ENCODE measurements at places on chromosomes 12 and 14.

- peak; percentile 35 for DNase-seq
Observed at GRCh38 chr14:48323665-48324064, 648.3 kb upstream of the MDGA2 start.

GRCh38 chr14:87522575-87522974 lies 470.4 kb downstream of the GALC start:
- no peak for DNase-seq

DNA sequence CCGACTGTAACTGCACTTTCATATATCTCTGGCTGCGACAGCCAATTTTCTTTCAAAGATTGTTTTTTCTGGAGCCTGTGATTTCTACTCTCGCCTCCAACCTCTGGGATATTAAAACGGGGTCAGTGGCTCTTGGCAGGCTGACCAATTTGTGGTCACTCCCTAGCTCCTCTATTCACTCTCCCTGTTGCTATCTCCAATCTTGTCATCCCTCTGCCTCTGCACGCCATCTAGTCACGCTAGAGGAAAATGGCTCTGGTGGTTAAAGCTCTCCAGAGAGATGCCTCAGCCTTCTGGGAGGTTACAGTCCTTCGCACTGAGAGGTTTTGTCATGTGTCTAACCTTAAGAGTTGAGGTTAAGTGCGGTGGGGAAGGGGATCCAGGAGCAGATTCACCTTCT lies 59.8 kb upstream of the CISTR start:
- no peak for DNase-seq

DNA sequence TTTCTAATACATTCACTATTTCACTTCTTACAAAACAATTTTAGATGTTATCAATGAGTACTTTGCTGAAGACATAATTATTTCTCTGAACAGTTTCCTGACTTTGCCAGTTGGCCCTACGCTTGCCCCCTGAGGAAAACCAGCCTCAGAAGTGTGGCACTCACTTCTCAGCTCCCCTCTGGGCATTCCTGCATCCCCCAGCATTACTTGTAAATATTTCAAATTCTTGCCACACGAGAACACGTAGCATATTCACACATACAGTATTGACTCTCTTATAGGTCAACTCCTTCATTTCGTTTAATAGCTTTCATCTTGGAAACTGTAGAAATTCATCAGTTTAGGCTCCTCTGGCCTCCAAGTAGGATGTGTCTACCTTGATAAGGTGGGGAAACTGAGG lies 65.2 kb downstream of the OTX2 start:
- no peak for DNase-seq

GRCh38 chr12:8145754-8146441 lies 10.9 kb upstream of the ZNF705A start:
- peak; percentile 76 for DNase-seq

DNA sequence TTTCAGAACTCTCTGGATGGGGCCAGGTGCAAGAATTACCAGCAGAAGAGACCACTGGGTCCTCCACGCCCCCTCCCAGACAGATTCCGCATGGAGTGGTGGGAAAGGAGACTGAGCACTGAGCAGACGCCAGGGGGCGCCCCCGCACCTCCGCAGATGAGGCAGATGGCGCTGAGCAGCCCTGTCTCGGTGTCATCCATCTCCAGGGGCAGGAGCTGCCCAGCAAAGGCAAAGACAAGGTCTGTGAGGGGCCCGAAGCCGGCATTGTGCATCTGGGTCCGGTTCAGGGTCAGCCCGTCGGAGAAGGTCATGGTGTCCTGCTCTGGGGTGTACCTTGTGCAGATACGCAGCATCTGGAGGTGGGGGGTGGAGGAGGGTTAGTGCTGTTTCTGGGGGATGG lies 6.3 kb upstream of the ITGB7 start:
- DNase-seq, result peak; percentile 62

DNA sequence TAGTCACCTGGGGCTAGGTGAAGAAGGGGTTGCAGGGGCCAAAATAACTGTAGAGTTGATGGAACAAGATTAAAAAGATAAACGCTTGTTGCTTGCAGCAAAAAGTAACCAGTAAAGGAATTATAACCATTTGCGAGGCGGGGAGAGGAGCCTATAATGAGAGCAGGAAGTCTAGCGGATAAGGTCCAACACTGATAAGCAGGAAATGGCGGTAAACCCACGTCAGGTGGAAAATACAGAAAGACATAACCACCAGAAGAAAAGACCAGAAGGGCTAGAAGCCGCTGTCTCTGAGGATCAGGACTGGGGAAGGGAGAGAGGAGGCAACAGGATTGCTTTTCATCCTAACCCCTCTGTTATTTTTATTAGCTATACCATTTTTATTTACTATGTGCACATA lies 303.3 kb downstream of the DPF3 start:
- no peak for DNase-seq

DNA sequence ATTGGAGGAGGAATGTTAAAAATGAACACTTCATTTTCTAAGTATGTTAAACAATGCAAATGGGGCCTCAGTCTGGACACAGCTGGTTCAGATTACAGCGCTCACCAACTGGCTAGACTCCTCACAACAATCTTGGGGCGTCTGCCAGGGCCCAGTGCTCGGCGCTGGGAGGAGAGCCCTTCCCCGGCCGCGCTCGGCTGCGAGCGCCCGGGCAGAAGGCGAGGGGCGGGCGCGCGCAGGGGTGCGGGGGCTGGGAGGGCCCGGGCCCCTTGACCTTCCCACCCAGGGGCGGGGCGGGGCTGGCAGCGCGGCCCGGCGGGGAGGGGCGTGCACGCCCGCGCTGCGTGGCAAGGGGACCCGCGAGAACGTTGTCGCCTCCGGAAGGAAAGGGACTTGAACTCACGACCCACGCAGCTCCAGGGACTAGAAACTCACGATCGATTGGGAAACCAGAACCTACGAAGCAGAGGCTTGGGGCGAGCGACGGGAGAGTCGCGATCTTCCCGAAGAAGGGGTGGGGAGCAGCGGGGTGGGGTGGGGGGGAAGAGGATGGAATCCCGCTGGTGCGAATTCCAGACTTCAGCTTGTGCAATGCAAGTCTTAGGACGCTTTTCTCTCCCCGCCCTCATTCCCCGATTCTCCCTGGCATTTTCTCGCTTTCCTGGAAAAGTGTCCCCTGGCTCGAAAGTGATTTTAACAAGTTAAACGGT lies at the start of gene FBLN5:
TSS of gene FBLN5 (minus strand) at position 220 of the 710 bp plus-strand sequence. CDS start 465 bp downstream, outside the sequence.
- peak; percentile 34 for DNase-seq

DNA sequence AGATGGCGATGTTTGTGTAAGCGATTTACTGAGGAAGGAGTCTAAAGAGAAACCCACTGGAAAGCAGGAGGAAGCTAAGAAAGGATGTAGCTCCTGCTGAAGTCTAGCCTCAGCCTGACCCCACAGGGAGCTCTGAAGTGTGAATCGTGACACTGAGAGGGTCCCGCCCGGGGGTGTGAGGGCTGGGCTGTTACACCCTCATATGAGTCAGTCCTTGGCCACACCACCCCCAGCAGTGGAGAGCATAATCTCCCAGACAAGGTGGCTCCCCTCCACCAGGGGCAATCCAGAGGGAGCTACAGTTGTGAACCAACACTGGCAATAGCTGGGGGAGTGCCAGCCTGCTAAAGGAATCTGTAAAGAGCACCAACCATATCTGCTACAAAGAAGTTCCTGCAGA lies 31.5 kb downstream of the SVOP start:
- no peak for DNase-seq

GRCh38 chr12:86565038-86565437 lies 308.8 kb upstream of the MGAT4C start:
- no peak for DNase-seq

DNA sequence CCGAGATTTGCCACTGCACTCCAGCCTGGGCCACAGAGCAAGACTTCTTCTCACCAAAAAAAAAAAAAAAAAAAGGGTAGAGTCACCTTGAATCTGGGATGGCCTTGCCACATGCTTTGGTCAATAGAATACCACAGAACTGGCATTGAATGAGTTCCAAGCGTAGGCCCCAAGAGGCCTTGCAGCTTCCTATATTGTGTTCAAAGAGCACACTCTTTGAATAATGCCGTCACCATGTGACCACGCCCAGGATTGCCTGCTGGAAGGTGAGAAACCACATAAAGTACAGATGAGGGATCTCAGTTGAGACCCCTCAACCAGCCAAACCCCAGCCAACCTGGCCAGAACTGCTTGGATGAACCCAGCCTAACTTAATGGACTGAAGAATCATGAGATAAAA lies 239.2 kb upstream of the AMIGO2 start:
- no peak for DNase-seq

- DNase-seq, result no peak
Observed at GRCh38 chr14:97943619-97944018, 1146.4 kb downstream of the VRK1 start.

- no peak for DNase-seq
Observed at GRCh38 chr14:58777541-58777979, 139.8 kb downstream of the DACT1 start.

- DNase-seq, result no peak
Observed at GRCh38 chr14:90796329-90796728, 19.9 kb downstream of the TTC7B start.

- peak; percentile 36 for DNase-seq
Observed at GRCh38 chr12:52454411-52455201, 2.7 kb upstream of the KRT6B start.

GRCh38 chr12:118986050-118986449 lies 4.7 kb downstream of the SRRM4 start:
- no peak for DNase-seq

- peak; percentile 1 for DNase-seq
Observed at GRCh38 chr14:105888784-105889665, 362.6 kb downstream of the TMEM121 start.

DNA sequence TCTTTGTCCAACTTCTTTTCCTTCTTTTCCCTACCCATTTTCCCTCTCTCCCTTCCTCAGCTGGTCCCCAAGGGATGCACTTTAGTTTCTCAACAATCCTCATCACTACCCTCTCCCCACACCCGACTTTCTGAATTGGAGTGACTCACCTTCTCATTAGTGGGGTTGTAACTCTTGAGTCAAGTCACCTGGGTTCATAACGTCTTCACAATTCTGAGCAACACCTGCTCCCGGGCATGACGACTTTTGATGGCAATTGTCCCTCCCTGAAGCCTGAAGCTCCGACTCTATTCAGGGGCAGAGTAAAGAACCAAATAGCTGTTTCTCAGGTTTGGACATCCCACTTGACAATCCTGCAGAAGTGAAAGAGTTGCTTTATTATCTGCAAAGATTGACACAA lies 82.7 kb upstream of the OTX2 start:
- no peak for DNase-seq

GRCh38 chr12:129848876-129849275 lies 54.9 kb downstream of the TMEM132D start:
- no peak for DNase-seq

GRCh38 chr12:109989380-109989779 lies 6.8 kb downstream of the GIT2 start:
- DNase-seq, result no peak

DNA sequence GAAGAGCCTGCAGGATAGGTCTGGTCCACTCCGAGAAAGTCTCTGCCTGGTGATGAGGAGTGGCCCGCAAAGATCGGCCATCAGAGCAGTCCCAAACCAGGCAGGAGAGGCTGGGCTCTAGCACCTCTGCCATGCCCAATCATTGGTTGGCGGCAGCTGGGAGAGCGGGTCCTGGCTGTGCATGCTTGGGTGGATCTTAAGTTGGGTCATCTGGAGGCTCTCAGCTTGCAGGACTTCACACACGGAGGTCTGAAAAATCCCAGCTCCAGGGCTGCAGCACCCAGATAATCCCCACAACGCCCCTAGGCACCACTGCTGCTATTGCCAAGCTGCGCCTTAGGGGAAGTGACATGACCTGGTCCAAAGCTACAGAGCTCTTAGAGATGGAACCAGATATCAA lies 766.7 kb upstream of the TBX3 start:
- DNase-seq, result no peak

DNA sequence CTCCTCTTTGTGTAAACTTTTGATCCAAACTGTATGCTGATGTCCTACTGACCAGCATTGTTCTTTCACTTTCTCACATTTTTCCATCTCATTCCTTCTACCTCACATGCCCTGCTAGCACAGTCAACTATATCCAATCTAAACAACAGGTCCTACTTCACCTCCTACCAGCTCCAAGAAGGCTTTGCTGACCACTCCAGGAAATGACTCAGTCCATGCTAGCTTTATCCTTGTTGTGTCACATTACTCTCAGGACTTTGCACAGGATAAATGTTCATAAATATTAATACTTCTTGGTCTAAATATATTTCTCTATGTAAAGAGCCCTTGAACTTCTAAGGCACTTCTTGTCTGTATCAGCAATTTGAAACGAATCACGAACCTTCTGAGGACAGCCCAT lies 64.9 kb upstream of the PCED1B start:
- peak; percentile 79 for DNase-seq

- peak; percentile 6 for DNase-seq
Observed at GRCh38 chr12:20798554-20798953, 12.0 kb upstream of the SLCO1B3 start.

DNA sequence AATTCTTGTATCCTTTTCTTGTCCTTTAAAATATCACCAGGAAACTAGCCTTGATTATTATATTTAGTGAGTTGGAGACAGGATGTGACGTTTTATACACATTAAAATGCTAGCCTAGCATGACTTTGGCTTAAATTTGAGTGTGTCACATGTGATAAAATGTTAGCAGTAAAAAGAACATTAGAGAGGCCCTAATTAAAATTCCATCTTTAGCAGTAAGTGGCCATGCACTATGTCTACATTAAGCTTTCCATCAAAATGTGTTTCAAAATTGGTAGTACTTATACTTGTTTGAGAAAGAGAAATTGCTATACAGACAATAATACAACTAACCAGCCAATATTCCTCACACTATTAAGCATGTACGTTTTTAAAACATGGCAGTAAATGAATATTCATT lies 29.9 kb upstream of the MGAT4C start:
- DNase-seq, result no peak

DNA sequence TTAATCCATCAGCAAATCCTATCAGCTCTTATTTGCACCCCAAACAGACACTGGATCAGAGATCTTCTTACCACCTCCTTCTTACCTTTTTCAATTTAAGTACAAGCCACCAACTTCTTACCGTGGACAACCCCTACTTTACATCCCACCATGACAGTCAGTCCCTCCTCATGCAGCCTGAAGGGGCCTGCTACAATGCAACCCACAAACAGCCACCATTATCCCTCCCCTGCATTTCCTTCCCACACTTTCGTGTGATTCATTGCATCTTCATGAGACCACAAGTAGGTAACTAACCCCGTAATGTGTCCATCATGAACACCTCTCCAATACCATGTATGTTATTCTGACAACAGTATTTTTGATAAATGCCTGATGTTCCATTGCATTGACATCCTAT lies 108.6 kb downstream of the BCL11B start:
- no peak for DNase-seq

DNA sequence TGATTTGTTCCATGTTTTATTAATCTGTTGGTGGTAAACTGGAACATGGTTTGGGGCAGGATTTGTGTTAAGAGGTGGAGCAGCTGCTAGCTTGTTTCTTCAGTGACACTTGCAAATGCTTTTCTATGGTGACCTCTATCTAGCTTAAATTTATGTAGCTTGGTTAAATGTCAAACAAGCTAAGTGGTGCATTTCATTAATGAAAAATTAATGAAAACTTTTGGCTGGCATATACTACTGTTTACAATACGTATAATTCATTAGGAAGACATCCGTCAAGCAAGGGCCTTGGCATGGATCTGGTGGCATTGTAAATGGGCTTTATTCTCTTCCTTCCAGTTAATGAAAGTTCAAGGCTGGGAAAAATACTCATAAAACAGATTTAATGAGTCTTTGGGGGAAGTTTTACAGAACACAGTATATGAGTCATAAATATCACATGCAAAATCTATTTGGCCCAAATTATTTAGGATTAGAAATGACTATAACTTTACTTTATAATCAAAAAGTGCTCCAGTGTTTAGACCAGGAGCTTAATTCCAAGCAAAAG lies 807.7 kb upstream of the SEL1L start:
- DNase-seq, result no peak
